ENCODE measurements at places on chromosomes 3 and 15.

DNA sequence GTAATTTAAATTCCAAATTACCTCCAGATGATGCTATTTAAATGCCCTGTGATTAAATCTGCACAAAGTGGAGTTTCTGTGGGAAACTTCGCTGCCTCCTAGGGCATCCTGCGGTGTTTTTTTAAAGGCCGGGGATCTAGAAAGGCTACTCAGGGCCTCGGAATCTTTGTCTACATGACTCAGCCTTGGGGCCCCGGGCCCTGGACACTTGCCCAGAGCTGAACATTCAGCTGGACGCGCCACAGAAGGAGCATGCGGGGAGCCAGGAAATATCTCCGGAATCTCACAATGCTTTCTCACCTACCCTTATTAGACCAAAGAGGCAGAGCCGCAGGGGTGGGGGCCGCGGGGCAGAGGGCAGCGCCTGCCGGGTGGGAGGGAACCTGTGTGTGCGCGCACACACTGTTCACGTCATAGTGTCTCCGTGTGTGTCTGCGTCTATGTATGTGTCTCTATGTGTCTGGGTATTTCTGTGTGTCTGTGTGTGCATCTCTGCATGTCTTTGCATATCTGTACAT, 145.5 kb upstream of the TPM1 start:
- no peak for DNase-seq

DNA sequence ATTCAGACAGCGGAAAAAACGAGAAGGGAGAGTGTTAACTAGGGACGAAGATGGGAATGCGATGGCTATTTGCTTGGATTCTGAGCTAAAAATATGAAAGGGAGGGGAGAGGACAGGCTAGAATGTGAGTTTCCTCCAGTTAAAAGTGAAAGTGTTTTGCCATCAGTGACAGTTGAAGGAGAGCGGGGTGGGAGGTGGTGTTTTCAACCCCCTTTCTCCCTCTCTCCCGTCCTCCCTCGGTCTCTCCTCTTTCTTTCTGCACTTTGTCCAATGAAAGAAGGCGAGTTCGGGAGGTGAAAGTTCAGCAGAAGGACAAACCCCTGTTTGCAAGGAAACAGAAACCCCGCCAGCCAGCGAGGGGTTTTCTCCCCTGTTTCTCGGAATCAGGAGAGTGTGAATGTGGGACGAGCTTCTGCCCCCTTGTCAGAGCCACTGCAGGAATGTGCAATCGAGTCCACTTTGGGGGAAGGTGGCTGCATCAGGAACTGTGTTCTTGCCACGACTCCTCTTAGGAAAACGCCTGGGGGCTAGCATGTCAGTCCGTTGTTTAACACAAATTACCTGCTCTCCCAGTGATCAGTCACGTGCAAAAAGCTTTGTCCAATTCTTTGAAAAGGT, 975 bp upstream of the FOXP1 start:
- peak; percentile 82 for DNase-seq

GRCh38 chr3:55487381-55488241, 505 bp upstream of the WNT5A start:
- DNase-seq, result no peak

- peak; percentile 49 for DNase-seq
These were observed at the start of gene MAGI1 for GRCh38 chr3:66038726-66039589. TSS of gene MAGI1 (minus strand) at chr3:66038918. CDS start at chr3:66038308, 610 bp downstream.

DNA sequence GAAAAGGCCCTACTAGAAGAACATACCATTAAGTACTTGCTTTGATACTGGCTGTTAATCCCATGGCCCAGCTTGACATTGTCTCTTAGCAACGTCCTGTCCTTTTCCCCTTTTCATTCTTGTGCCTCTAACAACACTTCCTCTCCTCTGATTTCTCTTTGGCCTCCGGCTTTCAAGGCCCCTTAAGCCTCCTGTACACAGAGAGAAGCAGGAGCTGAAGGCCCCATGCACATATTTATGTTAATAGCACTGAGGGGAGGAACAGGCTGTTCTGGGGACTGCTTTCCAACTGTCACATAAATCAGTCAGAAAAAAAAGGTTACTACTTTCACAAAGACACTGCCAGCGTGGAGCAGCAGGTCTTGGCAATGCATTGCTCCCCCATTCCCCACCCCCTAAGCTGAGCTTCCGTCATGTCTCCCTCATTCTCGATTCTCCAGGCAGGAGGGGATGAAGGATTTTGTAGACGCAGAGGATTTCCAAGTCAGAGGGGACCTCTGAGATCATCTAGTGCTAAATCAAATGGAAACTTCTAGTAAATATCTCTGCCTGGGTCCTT, 257.4 kb upstream of the ADAMTS9 start:
- no peak for DNase-seq

GRCh38 chr15:73330206-73331051, 38.3 kb downstream of the HCN4 start:
- DNase-seq, result no peak

DNA sequence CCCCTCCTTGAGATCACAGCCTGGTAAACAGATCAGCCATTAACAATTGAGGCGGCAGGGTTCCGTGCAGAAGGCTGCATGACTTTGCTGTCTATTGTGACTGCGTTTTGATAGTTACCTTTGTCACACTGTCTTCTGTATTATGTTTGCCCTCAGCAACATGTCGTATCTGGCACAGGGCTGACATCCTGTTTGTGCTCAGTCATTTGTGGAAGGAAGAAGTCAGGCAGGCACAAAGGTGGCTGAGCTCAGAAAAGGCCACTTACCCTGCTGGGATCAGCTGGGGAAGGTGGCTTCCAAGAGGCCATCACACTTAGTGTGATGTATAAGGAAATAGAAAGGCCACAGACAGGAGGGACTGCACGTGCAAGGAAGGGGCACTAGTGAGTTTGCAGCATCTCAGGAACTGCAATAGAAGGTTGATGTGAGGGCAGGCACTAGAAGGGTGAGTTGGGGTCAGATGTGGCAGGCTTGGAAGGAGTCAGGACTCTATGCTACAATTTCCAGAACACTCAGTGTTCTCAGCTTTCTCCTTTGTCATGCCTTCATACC, 13.4 kb downstream of the PML start:
- peak; percentile 29 for DNase-seq

DNA sequence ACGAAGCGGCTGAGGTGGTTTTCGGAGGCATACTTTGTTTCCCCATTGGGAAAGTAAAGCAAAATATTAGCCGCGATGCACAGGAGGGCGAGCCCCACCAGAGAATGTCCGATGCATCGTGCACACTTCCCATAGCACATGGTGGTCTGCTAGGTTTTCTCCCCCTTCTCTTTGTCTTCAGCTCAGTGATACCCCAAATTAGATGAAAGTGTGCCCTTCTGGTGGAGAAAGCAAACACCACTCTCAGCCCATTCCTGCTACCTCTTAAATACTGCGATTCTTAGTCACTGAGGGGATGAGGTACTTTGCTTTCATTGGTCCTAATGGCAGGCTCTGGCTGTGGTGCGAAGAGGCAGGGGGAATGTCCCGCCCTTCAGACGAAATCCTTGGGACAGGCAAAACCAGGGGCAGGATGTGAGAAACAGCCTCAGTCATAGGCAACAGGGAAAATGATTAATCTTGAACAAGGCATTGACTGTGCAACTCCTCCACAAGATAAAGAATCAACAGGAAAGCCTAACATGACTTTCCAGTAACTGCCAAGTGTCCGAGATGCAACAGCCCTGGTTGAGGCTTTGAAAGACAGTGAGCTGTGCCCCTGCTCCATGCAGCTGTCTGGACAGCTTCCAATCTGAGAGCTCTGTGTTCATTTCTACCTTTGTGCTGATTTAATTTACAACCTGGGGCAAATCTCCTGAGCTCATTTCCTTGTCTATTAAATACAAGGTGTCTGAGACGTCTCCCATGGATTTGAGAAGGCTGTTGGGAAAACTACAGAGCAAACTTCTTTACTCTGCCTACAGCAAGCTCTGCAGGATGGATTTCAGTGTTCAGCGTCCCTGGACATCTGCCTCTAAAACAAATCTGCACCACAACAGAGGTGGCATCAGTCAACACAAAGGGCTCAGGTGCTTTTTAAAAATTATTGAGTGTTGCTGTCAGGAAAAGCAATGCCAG, at the start of gene TM4SF1:
Gene TM4SF1 (minus strand): TSS at position 242 of the 957 bp plus-strand sequence. CDS start 102 bp downstream, at position 140.
- DNase-seq, result no peak

GRCh38 chr3:156665291-156665690, 9.1 kb upstream of the TIPARP start:
- DNase-seq, result no peak

DNA sequence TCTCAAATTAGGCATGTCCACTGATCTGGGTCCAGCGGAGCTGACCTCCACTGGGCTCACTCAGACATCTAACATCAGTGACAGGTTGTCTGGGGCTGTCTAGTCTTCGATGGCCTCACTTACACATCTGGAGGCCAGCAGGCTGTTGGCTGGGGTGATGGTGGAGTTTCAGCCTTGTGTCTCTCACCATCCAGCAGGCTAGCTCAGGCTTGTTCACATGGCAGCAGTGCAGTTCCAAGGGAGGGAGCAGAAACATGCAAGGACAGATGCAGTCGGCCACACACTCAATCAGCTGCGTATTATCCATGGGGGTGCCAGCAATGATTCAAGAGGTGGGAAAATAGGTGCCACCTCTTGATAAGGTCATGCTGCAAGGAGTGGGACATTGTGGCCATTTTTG, 292.5 kb downstream of the SHQ1 start:
- DNase-seq, result no peak

GRCh38 chr3:185760550-185760949, 64.3 kb downstream of the IGF2BP2 start:
- DNase-seq, result no peak

- DNase-seq, result no peak
These were observed 406.1 kb downstream of the TBC1D5 start for GRCh38 chr3:17336291-17336690.

DNA sequence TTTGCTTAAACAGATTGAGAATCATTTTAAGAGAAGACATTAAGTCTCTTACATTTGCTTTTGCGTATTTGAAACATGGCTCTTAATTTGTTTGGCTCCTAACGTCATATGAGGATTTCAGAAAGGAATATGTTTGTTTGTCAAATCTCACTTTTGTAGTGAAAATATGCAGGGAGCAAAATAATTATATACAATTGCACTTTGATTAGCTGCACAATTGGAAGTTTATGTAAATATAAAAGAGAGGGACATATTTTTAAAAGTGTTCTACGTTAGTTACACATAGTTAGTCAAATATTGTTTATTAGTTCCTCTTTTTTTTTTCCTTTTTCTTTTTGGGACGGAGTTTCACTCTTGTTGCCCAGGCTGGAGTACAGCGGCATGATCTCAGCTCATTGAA, 42.7 kb upstream of the GOLIM4 start:
- DNase-seq, result no peak

Data from activated naive CD4-positive, alpha-beta T cell treated with anti-CD3 and anti-CD28 coated beads, Interleukin-2, amount 50 U/mL, for 72 hours (primary cell).